ENCODE measurements at places on chromosomes 5 and 9.

- no peak for DNase-seq
These were observed 145.7 kb downstream of the TLE1 start for GRCh38 chr9:81543695-81544094.

DNA sequence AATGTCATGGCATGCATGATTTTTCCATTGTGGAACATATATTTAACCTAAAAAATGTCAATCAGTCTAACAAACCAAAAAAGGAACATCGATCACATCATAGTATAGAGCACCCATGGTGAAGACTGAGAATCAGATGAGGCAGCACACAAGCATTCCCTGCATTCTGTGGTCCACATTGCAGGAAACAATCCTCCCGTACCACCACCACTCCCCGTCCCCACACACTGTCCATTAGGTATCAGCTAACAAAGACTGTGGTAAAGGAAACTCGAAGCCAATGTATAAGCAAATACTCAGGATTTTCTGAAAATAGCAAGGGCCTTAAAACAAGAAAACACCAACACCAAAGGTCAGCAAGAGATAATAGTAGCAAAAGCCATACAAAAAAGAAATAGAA is 1104.4 kb upstream of the SEMA6A start:
- no peak for DNase-seq

GRCh38 chr5:20833081-20833627 is 845.2 kb upstream of the CDH18 start:
- no peak for DNase-seq

DNA sequence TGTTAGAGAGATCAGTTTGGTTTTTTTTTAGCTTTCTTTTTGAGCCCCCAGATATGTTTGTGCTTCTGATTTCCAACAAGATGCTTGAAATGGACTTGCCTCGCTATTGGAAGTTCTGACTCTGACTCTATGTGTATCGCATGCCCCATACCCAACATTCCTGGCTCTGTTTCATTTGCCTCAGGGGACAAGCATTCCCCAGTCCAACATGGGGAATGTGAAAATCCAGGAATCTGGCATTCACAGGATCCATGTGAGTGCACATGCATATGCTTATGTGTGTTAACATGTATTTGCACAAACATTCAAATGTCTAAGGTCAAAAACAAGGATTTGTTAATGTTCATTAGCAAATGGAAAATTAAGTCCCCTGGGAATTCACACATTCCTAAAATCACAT is 233.9 kb downstream of the TLR4 start:
- DNase-seq: no peak

DNA sequence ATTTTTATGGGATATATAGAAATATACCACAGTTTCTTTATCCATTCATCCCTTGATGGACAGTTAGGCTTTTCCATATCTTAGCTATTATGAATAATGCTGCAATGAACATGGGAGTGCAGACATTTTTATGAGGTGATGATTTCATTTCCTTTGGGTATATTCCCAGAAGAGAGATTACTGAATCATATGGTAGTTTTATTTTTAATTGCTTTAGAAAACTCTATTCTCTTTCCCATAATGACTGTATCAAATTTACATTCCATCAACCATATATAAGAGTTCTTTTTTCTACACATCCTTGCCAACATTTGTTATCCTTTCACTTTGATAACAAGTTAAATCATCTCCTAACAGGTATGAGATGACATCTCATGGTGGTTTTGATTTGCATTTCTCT is 821.6 kb downstream of the TLE1 start:
- no peak for DNase-seq

Measured in RPMI8226 (cell line).